ENCODE measurements at places on chromosomes 5 and 9.

- no peak overlapping the region for H3K27ac ChIP-seq
- DNase-seq = no peak
- H3K4me1 ChIP-seq = no peaks in the 10 kb centered on the region
- H3K27me3 ChIP-seq = no peaks in the 10 kb centered on the region
- no peaks in the 10 kb centered on the region for H3K36me3 ChIP-seq
These were observed 37.7 kb downstream of the SMIM23 start for GRCh38 chr5:171823269-171823668.

DNA sequence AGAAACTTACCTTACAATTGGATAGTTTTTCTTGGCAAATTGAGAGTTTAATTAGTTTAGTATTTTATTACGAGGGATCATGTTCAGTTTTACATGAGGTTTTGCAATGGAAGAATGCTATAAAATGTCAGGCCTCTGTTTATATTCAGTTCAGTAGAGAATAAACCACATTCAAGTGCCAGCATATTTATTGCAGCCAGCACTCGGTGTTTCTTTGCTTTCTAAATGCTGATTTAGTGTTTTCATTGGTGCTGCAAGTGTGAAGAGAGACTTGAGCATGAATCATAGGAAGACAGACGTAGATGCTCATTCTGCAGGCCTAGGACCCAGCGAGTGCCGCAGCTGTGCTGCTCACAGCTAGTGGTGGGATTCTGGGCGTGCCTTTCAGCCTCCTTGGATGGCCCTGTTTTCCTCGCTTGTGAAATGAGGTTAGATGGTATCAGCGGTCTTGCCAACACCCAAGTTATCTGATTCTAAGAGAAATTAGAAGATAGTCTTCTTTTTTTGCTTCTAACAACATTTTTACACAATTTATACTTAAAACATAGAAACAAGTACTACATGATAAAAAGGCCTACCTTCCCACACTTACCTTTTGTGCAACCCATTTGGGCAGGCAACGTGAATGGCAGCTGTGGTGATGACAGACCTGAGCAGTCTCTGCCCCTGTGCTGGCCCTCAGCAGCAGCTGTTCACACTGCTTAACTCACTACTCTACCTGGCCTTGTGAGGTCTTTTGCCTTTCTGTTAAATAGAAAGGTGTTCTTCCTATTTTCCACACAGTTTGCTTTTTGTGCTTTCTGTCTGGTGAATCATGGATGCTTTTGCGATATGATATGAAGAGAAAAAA lies 26.8 kb upstream of the TNFAIP8 start:
- H3K27me3 ChIP-seq = no peaks in the 10 kb centered on the region
- H3K36me3 ChIP-seq = no peaks in the 10 kb centered on the region
- no peak overlapping the region for H3K4me3 ChIP-seq
- H3K4me1 ChIP-seq = peaks cover 19% of the 10 kb centered on the region
- DNase-seq = peak; percentile 36

DNA sequence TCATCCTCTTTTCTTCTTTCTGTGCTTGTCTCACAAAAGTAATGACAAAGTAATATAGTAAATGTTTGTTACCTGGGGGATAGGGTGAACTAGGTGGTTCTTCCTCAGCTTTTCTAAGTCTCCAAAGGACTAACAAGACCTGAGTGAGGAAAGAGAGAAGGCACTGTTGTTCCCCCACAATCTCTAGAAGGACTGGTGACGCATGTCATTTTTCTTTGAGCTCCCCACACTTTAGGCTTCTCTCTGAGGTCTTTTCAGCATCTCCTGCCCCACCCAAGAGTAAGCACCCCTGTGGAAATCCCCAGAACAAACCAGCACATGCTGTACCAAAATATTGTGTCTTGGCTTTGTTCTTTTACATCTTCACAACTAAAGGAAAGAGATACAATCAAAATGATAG lies 2.4 kb upstream of the IL7R start:
- no peak for DNase-seq
- H3K36me3 ChIP-seq = no peaks in the 10 kb centered on the region
- no peak overlapping the region for H3K27ac ChIP-seq
- no peaks in the 10 kb centered on the region for H3K4me1 ChIP-seq
- no peaks in the 10 kb centered on the region for H3K27me3 ChIP-seq

- H3K4me1 ChIP-seq = peaks cover 2% of the 10 kb centered on the region
- no peaks in the 10 kb centered on the region for H3K27me3 ChIP-seq
- H3K36me3 ChIP-seq = no peaks in the 10 kb centered on the region
- H3K27ac ChIP-seq = no peak overlapping the region
- DNase-seq = peak; percentile 86
These were observed 101.2 kb downstream of the TRIM36 start for GRCh38 chr5:115068239-115069086.

DNA sequence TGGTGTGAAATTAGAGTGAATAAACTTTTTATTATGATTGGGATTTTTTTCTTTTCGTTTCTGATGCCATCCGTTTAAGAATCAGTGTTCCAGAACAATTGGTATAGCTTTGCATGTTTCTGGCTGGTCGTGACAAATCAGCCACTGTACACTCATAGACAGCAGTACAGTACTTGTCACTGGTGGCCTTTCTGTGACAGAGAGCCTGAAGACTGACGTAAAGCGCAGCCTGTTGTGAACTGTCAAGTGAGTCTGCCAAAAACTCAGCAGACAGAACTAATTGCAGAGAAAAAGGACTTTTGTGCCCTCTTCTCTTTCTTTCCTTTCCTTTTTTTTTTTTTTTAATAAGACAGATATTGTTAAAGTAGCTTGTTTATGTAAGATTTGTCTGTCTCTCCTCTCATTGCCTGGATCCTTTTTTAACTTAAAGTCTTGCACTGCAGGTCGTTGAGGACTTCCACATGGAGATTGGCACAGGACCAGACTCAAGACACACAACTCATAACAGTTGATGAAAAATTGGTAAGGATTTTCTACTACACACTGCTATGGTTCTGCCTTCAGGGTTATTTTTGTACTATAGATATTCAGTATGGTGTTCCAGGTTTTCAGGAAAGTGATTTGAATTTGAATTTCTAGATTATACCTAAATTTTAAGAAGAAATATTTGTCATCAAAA lies 42.7 kb downstream of the NDUFS4 start:
- H3K4me3 ChIP-seq = no peak overlapping the region
- H3K36me3 ChIP-seq = no peaks in the 10 kb centered on the region
- H3K4me1 ChIP-seq = no peaks in the 10 kb centered on the region
- H3K27me3 ChIP-seq = no peaks in the 10 kb centered on the region

DNA sequence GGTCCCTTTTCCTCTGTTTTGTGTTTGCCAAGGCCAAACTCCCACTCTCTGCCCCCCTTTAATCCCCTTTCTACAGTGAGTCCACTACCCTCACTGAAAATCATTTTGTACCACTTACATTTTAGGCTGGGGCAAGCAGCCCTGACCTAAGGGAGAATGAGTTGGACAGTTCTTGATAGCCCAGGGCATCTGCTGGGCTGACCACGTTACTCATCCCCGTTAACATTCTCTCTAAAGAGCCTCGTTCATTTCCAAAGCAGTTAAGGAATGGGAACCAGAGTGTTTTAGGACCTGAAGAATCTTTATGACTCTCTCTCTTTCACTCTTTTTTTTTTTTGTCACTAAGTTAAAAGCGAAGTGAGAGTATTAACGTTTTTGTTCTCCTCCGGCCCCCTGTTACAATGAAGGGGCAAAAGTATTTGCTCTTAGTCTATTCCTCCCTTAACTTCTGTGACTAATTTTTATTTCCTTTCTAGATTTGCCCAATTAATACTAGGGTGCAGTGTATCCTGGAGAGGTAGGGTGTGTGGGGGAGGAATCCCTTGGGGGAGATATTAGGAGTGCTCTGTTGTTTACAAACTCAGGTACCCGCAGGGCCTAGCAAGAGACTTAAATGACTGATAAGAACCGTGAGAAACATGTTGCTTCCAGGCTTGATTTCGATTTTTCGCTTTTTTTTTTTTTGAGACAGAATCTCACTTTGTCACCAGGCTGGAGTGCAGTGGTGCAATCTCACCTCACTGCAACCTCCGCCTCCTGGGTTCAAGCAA lies 14.7 kb downstream of the GM2A start:
- H3K27me3 ChIP-seq = no peaks in the 10 kb centered on the region
- H3K36me3 ChIP-seq = peaks cover 8% of the 10 kb centered on the region
- H3K4me1 ChIP-seq = peaks cover 20% of the 10 kb centered on the region
- peak; percentile 94 for DNase-seq

DNA sequence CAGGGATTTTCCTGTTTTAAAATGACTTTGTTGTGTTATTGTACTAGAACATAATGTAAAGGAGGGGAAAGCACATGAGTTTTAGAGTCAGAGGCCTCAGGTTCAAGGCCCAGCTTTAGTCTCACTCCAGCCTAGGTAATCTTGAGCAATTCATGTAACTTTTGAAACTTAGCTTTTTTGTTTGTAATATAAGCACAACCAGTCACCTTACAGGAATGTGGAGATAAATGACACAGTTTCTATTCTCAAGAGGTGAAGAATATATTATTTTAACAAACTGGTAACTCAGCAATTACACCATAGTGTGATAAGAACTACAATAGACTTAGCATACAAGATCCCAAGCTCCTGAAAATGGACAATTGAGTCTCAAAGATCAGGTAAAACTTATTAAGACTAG lies 51.2 kb downstream of the ADAMTS19 start:
- no peaks in the 10 kb centered on the region for H3K27me3 ChIP-seq
- peak; percentile 61 for DNase-seq
- H3K4me1 ChIP-seq = no peaks in the 10 kb centered on the region
- no peak overlapping the region for H3K4me3 ChIP-seq

- no peak for DNase-seq
- H3K27me3 ChIP-seq = no peaks in the 10 kb centered on the region
- H3K27ac ChIP-seq = no peak overlapping the region
- no peaks in the 10 kb centered on the region for H3K4me1 ChIP-seq
- no peaks in the 10 kb centered on the region for H3K36me3 ChIP-seq
These were observed 11.0 kb upstream of the MTMR12 start for GRCh38 chr5:32323741-32324140.

GRCh38 chr9:115946530-115946929 lies 207.1 kb upstream of the PAPPA start:
- H3K4me3 ChIP-seq = no peak overlapping the region
- no peaks in the 10 kb centered on the region for H3K27me3 ChIP-seq
- DNase-seq = no peak
- H3K36me3 ChIP-seq = no peaks in the 10 kb centered on the region
- no peak overlapping the region for H3K27ac ChIP-seq

GRCh38 chr9:77384406-77384805 lies 207.1 kb downstream of the VPS13A start:
- H3K27ac ChIP-seq = no peak overlapping the region
- H3K4me1 ChIP-seq = no peaks in the 10 kb centered on the region
- H3K36me3 ChIP-seq = no peaks in the 10 kb centered on the region
- DNase-seq = peak; percentile 30
